CD4-positive, alpha-beta T cell treated with Interleukin-12 subunit alpha and Interleukin-12 subunit beta, for 1 hour (primary cell): ENCODE measurements at places on chromosomes 7 and 10.
A peak's percentile ranks its signal among the peaks of the same experiment; 100 is the strongest.

DNA sequence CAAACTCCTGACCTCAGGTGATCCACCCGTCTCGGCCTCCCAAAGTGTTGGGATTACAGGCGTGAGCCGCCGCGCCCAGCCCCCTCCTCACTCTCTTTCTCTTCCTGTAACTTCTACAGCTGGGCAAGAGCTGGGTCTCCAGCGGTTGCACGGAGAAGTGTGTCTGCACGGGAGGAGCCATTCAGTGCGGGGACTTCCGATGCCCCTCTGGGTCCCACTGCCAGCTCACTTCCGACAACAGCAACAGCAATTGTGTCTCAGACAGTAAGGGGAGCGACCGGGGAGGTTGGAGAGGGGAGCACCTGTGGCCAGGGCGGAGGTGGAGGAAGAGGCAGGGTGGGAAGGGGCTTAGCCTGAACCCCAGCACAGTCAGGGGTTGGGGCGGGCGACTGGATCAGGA lies 41.4 kb downstream of the EPHB4 start:
- DNase-seq = no peak

DNA sequence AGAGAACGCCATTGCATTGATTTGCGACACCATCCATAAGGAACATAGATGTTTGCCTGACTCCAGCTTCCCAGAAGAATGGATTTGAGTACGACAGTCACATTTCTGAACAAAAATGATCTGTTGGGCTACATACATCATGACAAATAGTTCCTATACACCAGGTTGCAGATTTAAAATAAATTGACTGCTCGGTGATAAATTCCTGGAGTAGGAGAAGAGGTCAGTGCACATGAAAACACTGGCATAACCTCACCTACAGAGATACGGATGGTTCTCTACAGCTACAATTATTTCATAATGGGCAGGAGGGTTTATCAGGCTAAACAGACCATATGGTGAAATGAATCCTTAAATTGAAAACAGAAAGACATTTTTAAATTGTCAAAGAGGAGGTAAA lies 316.5 kb upstream of the ADARB2 start:
- no peak for DNase-seq

GRCh38 chr7:30468791-30469190 lies 9.8 kb downstream of the NOD1 start:
- DNase-seq = no peak

GRCh38 chr7:144384555-144385245 lies 18.8 kb downstream of the NOBOX start:
- no peak for DNase-seq

DNA sequence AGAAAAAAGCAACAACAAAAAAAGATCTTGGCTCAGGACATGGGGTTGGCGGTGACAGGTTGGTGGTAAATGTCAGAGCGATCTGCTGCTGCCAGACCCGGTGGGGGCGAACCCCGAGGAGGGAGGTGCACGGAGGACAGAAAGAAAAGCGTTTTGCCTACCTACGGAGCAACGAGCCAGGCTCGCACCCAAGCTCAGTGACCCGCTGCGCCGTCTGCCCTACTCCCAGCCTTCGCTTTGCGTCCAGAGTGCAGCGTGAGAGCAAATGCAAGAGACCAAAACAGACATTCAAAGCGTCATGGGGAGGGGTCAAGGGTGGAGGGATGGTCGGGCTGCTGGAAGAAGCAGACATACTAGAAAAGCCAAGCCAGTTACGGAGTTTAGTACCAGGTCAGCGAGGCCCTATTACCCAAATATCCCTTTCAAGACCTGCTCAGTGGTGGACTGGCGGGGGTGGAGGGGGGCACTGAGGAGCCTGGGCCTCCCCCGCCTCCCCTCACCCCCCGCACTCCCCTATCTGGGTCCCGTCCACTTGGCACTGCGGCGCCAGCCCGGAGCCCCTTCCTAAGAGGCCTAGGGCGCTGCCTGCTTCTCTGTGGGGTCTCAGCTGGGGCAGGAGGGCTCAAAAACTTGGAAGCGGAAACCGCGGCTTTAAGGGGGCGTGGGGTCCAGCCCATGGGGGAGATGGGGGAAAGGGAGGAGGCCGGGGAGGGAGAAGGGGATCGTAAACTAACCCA lies 66.9 kb downstream of the SLC29A4 start:
- DNase-seq = no peak

DNA sequence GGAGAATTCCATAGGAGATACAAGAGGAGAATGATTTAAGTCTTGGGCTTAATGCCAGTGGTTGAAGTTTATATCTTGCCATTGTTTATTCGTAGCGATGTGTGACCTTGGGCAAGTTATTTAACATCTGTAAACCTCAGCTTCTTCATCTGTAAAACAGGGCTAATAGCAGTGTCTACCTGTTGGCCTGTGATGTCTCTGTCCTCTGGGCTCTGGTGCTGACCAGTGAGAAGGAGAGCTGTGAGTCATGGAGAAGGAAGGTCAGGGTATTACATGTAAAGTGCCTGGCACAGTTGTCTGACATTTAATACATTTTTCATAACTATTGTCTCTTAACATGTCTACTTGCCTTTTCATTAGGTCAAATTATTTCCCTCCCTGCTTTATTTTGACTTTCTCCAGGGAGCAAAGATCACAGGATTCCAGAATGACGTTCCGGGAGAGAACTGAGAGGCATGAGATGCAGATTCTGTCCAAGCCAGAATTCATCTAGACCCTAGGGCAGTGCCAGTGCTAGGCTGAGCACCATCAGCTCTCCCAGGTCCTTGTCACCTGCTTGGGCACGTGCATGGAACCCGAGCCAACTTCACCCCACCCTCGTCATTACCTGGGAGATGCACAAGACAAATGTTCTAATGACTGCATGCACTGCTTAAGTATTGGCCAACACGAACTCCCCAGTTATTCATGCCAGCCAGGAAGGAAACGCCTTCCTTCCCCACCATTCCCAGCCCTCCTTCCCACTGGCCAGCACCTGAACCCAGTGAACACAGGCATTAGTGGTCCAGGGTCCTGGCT lies 187.9 kb downstream of the DPY19L1 start:
- no peak for DNase-seq

DNA sequence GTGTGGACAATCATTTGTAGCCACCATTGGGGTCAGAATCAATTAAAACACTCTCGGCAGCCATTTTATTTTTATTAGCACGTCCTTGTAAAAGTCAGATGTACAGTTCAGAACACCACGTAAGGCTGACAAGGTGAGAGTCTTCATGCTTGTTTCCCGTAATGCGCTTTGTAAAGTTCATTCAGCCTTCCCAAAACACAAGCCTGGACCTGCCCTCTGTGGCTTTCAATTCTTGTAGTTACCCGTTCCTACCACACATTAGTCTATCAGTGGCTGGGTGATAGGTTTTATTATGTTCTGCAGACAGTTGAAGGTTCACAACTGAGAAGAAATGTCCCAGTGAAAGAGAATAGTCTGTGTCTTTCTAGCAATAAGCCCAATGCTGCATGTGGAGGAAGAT lies 35.4 kb downstream of the GAD2 start:
- DNase-seq = no peak

DNA sequence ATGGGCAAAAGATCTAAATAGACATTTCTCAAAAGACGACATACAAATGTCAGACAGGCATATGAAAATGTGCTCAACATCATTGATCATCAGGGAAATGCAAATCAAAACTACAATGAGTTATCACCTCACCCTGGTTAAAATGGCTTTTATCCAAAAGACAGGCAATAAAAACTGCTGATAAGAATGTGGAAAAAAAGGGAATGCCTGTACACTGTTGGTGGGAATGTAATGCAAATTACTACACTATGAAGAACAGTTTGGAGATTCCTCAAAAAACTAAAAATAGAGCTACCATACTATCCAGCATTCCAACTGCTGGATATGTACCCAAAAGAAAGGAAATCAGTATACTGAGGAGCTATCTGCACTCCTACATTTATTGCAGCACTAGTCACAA lies 18.0 kb downstream of the GSDME start:
- no peak for DNase-seq

- no peak for DNase-seq
These were observed 6.3 kb downstream of the SLC26A5 start for GRCh38 chr7:103439661-103440060.

GRCh38 chr7:3695602-3696001 lies 394.6 kb downstream of the SDK1 start:
- no peak for DNase-seq

- DNase-seq = no peak
These were observed 100.4 kb downstream of the ARID5B start for GRCh38 chr10:62001898-62002297.

- no peak for DNase-seq
These were observed 72.6 kb upstream of the TOMM7 start for GRCh38 chr7:22895140-22895827.

GRCh38 chr10:48594371-48594770 lies 10.5 kb downstream of the ARHGAP22 start:
- DNase-seq = no peak

GRCh38 chr7:42639930-42640329 lies 271.9 kb downstream of the C7orf25 start:
- no peak for DNase-seq

DNA sequence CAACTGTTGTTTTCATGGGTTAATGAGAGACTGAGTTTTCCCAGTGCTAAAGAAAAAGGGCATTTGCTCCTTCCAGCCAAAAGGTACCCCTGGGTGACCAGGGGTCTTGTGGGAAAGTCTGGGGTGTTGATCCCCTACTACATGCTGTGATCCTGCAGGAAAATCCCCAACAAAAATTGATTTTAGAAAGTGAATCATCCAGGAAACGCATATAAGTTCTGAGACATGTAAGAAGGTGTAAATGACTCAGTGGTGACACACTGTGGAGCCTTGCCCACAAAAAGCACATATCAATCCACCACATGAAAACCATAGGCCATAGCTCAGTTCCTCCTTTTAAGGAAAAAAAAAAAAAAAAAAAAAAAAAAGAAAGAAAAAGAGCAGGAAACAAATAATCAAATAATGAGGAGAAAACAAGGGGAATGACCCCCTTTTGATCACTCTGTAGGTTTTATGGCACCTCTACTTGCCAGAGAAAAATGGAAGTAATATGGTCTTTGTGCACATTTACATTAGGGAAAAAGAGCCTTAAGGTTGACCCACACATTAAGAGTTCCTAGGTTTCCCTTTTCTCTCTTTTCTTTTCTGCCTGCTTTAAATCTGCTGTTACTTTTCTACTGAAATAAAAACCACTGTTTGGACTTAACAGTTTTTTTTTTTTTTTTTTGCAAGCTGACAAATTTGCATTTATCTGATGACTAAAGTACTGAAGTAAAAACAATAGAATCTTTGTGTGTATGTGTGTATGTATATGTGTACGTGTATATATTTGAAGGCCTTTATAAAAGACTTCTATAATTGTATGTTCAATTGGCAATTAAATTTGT lies 386.0 kb downstream of the KIF20B start:
- DNase-seq = no peak

- peak; percentile 55 for DNase-seq
These were observed 4.0 kb upstream of the IGF2BP3 start for GRCh38 chr7:23474094-23474828.

GRCh38 chr7:12607134-12607533 lies 36.6 kb downstream of the SCIN start:
- no peak for DNase-seq

DNA sequence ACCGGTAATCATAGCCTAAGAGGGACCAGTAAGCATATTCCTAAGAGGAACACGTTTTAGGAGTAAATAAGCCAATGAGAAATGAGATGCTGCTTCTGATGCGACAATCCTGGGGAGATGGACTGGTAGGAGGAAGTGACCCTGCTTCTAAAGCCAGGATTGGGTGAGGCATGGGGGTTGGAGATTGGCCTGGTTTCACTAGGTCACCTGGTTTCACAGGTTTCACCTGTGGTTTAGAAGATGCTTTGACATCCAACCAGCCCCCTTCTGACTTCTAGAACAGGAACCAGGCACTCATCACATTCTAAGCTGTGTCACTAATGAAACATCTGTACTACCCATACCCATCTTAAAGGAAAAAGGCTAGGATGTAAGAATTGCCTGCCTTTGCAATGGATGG lies 53.0 kb upstream of the BAMBI start:
- DNase-seq = no peak

- DNase-seq = no peak
These were observed 149.4 kb downstream of the ZNF438 start for GRCh38 chr10:30882281-30882680.

DNA sequence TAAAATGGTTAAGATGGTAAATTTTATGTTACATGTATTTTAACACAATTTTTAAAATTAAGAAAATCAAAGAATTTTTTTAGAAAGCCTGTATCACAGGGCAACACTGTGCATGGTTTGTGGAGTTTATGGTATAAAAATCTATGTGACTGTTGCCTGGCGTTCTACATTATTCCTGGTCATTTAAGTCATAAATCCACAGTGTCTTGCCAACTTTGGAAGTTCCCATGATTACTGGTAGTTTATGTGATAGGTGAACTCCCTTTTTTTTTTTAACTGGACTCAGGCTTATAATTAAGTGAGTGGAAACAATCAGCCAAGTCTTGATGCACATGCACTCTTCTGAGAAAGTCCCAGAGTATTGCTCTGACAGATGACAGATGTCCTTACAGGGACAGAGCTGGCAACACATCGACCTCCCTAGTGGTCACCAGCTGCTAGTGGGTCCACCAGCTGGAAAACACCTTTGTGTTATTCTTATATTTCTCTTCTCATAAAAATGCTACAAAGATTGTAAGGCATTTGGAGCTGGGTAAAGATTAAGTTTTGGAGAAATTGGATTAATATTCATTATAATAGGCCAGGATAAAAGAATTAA lies 8.8 kb upstream of the STN1 start:
- DNase-seq = no peak

- no peak for DNase-seq
These were observed 53.8 kb downstream of the CAMK1D start for GRCh38 chr10:12403119-12403518.

DNA sequence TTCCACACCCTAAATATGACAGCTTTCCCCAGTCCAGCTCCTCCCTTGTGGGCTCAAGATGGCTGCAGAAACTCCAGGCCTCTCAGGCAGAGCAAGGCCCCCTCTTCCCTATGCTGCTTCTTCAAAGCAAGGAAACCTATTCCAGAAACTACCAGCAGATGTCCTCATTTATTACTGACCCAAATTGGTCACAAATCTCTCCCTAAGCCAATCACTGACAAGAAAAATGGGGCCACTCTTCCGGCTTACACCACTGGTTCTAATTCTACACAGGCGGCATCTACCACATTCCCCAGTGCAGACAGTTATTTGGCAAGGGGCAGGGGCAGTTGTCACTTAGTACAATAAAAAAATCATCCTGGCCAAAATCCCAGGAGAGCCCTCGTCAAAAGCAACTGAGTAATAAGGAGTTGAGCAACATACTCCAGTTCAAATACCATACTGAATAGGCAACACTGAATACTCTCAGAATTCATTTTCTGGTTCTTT lies 150.4 kb downstream of the SFMBT2 start:
- peak; percentile 64 for DNase-seq
